ENCODE measurements at places on chromosomes 16 and 17.
A peak's percentile ranks its signal among the peaks of the same experiment; 100 is the strongest.

DNA sequence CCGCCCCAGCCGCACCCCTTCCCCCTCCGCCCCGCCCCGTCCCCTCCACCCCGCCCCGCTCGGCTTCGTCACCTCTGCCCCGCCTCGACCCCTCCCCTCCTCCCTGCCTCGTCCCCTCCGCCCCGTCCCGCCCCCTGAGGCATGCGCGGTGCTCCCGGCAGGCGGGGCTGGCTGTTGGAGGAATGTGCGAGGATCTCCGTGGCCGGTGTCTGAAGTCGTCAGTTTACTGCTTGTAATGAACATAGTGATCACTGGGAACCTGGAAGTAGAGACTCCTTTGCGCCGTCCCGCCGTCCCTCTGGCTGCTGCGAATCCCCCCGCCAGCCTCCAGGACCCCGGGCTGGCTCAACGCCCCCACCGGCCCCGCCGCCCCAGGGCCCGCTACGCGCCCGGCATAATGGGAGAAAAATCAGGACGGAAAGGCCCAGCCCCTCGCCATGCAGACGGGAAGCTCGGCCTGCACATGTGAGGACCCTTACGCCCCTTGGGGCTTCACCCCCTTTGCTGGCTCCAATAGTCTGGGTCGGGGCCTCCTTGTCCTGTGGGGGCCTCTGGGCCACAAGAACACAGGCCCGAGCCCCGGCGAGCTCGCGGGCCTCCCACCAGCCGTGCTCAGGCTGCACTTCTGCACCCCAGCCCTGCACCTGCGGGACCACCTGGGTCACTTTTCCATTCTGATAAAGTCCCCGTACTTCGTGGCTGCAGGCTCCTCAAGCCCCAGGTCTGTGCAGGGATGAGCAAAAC lies 743.1 kb downstream of the KCNJ18 start:
- no peak for DNase-seq

DNA sequence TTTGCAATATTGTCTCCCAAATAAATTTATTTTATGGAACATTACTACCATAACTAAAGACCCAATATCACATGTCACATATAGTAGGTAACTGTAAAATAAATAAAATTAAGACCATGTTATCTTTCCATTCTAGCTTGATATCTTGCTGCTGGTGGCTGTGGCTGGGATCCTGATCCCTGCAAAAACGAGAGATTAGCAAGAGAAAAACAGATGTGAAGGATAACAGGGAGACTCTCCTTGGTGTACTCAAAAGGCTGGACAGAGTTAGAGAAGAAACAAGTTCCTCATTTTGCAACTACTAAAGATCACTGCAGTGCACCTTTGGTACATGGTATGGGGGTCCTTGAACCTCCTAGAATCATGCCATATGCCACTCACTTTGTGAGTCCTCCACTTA lies 49.7 kb downstream of the ARHGAP27 start:
- no peak for DNase-seq

GRCh38 chr16:8645831-8646230 lies 24.3 kb downstream of the METTL22 start:
- no peak for DNase-seq

DNA sequence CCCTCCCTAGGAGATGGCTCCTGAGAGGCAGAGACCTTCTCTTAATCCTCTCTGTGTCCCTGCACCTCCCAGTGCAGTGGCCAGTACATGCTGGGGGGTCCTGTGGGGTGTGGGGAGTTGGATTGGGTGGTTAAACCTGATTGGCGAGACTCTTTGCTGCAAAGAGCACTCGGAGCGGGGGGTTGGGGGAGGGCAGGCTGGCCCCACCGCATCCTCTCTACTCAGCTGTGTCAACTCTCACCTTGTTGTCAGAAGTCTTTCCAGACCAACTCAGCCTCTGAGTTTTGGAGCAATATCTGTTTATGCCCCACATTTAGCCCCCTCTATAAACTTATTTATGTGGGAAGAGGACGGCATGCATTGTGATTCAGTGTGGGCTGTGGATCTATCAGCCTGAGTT lies 40.0 kb downstream of the SMARCE1 start:
- peak; percentile 57 for DNase-seq

DNA sequence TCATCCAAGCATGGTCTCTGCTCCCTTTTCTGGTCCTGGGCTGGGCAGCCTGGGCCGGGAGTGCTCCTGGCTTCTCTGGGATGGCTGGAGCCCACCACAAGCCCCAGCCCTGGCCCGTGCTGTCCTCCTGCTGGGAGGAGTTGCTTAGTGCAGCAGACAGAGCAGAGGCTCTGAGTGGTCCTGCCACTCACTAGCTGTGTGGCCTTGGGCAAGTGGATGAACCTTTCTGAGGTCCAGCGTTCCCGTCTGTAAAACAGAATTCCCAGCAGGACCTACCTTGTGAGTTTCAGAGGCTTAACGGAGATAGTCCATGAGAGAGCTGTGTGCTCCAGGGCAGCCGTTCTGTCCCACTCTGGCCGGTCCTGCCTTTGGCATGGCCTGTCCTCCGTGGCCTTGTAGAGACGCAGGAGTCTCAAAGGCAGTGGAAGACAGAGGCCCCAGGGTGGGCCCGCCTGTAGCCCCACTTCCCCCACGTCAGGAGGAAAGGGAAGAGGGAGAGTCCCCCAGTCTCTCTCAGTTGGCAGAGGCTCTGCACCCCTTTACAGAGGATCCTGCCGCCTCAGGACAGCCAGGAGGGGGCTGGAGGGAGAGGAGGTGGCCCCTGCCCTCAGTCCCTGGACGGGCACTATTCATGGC lies 7.8 kb downstream of the MYO15B start:
- DNase-seq = no peak

- DNase-seq = no peak
Observed at GRCh38 chr17:65047941-65048340, 8.6 kb downstream of the GNA13 start.

DNA sequence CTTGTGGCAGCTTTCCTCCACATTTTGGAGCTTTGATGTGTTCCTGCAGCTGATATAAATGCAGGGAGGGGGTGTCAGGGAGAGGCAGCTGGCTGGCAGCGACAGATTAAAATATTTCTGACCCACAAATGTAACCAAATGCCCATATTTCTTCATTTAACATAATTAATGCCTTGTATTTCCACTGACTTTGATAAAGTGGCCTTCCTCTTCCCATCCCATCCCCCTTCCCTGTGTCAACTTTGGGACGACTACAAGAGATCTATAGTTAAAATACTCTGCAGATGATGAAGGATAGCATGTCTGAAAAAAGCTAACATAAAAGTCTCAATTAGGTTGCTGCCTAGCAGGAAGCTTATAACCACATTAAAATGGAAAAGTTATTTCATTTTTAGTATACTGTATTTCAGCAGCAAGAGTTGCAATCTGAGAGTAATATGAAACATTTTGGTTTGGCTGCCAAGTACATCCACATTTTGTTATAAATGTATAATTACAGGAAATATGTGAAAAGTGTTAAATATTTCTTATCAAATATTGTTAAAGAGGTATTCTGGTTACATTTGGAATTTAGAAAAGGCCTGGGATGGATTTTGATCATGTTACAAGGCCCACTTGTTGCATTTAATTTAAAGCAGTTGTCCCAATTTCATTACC lies 238.7 kb upstream of the TBX2 start:
- DNase-seq = no peak

GRCh38 chr16:4477966-4478365 lies 1.8 kb downstream of the HMOX2 start:
- no peak for DNase-seq

- no peak for DNase-seq
Observed at GRCh38 chr17:7223375-7223774, 3.6 kb downstream of the ACADVL start.

GRCh38 chr17:13385481-13385911 lies 216.2 kb downstream of the HS3ST3A1 start:
- DNase-seq = no peak

DNA sequence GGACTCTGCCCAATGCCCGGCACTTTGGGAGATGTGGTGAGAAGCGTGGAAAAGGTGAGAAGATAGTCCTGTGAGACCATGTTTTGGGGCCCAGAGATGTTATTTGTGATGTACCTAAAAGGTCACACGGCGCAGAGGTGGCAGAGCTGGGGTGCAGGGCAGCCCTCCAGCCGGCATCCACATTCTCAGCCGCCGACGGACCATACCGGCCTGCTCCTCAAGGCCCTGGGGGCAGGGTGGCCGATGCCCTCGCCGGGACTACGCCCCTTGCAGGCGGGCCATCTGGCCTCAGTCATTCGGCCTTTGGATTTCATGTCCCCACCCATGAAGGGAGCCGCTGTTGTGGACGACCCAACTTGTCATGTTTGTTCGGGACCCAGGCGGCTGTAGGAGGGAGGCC lies 131.4 kb upstream of the GSE1 start:
- DNase-seq = no peak

DNA sequence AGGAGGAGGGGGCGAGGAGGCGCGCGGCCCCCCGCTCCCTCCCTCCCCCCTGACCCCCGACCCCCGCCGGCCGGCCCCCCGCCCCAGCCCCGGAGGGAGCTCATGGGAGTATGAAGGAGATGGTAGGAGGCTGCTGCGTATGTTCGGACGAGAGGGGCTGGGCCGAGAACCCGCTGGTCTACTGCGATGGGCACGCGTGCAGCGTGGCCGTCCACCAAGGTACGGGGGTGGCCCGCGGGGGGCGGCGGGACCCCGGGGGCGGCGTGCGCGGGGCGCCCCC lies 390 bp downstream of the MLLT6 start:
- DNase-seq = no peak

DNA sequence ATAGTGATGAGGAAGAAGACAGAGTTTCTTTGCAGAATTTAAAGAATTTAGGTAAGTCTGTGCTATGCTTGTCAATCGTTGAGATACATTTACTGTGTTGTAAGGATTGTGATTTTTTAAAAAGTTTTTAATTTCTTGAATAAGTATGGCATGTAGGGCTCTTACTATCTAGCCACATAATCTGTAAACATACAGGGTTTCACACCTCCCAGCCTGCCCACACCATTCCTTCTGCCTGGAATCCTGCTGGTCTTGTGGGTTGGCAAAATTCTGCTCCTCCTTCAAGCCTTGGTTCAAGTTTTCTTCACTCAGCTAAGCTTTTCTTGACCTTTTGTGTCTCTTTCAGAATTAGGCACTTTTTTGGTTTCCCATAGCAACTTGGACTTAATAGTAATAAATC lies 7.5 kb downstream of the ZNHIT3 start:
- no peak for DNase-seq

DNA sequence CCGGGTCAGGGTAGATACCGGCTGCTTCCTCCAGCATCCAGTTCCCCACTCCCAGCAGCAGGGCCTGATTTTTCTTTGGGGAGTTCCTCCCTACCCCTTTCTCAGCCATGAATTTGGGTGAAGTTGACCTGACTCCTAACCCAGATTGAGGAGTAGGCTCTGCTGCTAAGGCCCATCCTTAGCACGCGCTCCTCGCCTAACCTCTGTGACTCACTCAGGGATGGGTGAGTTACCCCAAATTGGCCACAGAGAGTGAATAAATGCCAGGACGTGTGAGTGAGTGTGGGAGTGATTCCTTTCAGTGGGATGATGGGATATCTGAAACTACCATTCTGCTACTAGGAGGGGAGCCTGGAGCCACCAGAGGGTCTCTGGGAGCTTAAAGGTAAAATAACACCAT lies 28.9 kb upstream of the ABCC12 start:
- no peak for DNase-seq

DNA sequence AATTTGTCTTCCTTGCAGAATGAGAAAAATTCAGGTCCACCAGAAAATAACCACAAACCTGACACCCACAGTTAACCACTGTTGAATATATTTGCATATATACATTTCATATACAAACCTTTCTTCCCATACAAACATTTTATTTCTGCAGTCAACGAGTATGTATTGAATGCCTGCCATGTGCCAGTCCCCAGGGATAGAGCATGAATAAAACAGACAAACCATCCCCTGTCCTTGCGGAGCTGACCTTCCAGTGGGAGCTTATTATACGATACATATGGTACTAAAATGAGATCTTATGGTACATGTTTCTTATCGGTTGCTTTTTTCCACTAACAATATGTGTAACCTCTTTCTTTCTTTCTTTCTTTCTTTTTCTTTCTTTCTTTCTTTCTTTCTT lies 116.7 kb downstream of the PITPNC1 start:
- no peak for DNase-seq

GRCh38 chr16:8581831-8582580 lies 8.3 kb downstream of the TMEM114 start:
- DNase-seq = no peak

- no peak for DNase-seq
Observed at GRCh38 chr16:50945171-50945570, 203.3 kb downstream of the CYLD start.

GRCh38 chr16:56341656-56342399 lies 83.5 kb downstream of the AMFR start:
- no peak for DNase-seq

- DNase-seq = no peak
Observed at GRCh38 chr16:10558746-10559641, 21.4 kb downstream of the EMP2 start.

- no peak for DNase-seq
Observed at GRCh38 chr16:75789237-75789636, 62.9 kb upstream of the CPHXL start.

GRCh38 chr17:8173871-8174322 lies 2.3 kb downstream of the TMEM107 start:
- no peak for DNase-seq

- DNase-seq = no peak
Observed at GRCh38 chr16:4692460-4693295, 684 bp upstream of the NUDT16L1 start.

DNA sequence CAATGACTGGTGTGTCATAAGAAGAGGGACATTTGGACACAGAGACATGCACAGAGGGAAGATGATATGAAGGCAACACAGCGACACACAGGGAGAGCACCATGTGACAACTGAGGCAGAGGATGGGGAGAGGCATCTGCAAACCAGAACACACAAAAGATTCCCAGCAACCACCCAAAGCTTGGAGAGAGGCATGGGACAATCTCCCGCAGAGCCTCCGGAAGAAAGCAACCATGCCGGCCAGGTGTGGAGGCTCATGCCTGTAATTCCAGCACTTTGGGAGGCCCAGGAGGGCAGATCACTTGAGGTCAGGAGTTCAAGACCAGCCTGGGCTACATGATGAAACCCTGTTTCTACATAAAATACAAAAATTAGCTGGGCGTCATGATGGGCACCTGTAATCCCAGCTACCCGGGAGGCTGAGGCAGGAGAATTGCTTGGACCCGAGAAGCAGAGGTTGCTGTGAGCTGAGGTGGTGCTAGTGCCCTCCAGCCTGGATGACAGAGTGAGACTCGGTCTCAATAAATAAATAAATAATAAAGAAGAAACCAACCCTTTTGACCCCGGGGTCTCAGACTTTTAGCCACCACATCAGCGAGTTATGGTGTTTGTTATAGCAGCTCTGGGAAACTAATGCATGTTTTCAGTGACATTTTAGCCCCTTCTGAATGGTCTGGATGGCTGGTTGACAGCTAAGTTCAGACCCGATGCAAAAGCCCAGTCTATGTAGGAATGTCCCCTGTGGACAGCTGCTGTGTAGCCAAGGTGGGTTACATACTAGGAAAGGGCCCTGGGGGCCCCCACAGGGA lies 13.8 kb upstream of the PLCG2 start:
- DNase-seq = no peak

- DNase-seq = no peak
Observed at GRCh38 chr17:33085256-33085655, 93.6 kb downstream of the SPACA3 start.

DNA sequence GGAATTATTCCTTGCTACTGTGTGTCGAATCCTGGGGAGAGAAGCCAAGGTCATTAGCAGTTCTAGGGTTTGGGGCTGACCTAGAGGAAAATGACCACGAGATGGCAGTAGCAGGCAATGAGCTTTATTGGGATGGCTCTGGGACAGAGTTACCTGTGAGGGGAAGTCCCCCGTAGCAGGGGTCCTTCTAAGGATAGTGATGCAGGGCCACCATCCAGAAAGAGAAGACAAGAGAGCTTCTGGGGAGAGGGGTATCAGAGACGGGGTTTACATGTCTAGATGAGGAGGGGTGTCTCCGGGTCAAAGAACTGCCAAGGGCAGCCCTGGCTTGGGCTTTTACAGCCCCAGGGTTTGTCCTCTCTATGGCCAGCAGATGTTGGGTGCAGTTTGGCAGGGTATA lies 6.4 kb upstream of the GGT6 start:
- no peak for DNase-seq

Measured in activated naive CD4-positive, alpha-beta T cell (primary cell).